ENCODE measurements at places on chromosomes 7 and 10.

DNA sequence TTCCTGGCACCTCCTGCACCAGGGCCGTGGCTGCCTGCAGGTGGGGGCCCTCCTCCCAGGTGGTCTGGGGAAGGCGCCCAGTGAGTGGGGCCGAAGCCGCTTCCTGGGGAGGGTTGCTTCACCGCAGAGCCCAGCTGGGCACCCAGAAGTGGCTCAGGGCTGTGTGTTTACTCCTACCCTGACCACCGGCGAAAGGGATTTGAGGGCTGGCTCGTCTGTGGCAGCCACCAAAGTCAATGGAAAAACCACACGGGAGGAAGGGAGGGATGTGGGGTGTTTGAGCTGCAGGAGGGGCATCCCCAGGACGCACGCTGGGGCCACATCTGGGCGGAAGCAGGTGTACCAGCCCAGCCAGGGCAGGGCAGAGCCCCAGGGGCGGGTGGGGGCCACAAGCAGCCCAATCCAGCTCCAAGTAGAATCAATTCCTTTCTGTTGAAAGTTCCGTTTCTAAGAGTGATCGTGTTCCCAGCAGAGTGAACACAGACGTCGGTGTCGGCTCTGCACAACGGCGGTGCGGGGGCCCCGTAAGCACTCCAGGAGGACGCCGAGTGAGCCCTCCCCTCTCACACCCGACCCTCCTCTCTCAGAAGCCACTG lies 69.9 kb downstream of the FOXL3 start:
- no peak for DNase-seq

DNA sequence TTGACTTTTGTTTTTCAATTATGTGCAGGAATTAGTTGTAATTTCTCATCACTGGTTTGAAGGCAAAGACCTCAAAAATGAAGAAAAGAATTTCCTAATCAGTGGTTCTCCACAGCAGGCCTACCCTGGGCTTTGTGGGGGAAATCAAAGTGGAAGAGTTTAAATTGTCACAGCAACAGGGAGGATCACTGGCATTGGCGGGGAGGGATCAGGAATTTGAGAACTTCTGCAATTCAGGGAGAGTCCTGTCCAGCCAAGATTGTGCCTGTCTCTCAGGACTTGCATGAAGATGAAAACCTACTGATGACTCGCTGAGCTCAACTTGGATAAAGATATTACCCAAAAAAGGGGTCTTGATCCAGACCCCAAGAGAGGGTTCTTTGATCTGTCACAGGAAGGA lies 70.1 kb downstream of the HACD1 start:
- no peak for DNase-seq

DNA sequence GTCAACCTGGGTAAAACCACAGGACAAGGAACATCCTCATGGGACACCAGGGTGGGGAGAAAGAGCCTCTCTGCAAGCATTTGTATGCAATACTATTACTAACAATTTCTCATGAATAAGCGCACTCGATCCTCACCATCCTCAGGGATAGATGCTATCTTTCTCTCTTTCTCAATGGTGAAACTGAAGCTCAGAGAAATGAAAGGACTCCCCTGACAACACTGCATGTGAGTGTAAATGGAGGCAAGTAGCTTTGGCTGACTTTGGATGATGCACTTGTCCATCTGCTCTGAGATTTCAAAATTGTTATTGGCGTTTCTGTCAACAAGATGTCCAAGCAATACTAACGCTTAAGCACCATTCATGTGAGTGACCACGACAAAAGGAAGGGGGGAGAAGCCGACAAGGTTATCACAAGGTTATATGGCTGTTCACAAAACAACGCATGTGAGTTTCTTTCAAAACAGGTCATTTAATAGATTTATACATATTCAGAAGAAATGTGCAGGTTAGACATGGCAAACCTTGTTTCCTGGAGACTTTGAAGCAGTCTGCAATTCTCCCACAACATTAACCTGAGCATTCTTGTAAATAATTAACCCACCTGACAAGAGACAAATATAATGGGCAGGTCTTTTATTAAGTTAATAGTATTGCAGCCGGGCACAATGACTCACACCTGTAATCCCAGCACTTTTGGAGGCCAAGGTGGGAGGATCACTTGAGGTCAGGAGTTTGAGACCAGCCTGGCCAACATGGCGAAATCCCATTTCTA lies 54.0 kb downstream of the IFIT5 start:
- no peak for DNase-seq

DNA sequence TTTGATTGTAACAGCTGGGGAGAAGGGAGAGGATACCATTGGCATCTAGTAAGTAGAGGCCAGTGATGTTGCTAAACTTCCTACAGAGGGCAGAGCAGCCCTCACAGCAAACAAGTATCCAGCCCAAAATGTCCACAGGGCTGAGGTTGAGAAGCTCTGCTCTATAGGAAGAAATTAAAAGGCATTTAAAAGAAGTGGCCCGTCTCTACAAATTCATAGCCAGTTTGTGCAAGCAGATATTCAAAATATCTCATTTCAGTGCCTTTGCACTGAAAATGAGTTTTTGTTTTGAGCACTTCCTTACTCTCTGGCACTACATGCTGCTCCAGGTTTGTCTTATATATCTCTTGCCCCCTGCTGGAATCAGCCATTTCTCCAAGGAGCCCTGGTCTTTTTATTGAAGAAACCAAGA lies 330.0 kb downstream of the BBS9 start:
- peak; percentile 51 for DNase-seq

DNA sequence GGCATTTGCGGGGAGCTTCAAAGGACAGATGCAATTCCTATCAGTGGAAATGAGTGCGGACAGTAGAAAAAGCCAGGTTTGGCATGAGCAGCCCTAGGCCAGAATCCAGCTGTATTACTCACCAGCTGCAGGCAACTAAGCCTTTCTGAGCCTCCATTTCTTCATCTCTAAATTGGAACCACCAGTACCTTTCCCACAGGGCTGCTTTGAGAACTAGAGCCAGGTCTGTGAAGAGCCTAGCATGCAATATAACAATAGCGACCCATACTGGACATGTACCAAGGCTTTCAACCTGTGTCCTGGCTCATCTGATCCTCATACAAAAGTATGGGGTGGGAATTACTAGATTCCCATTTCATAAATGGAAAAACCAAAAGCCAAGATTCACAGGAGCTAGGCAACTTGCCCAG lies 101.0 kb downstream of the GSAP start:
- DNase-seq, result no peak

GRCh38 chr7:90910136-90910535 lies 314.0 kb downstream of the CDK14 start:
- no peak for DNase-seq

DNA sequence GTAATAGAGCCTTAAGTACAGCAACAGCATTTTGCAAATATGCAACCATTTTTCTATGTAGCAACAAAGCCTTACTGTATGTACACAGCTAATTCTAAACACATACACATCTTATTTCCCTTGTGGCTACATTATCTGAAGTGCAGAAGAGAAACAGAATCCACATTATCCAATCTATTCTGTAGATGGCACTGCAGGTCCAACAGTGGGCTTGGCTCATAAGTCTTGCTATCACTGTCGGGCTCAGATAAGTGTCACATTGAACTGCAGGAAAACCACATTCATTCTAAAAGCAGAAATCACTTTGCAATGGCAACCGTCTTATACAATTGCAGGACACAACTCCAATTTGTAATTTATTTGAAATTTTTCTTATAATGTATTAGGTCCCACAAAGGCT lies 109.8 kb upstream of the NOBOX start:
- no peak for DNase-seq

- no peak for DNase-seq
Measured at GRCh38 chr7:1850976-1851571, 181.0 kb downstream of the ELFN1 start.

- DNase-seq, result no peak
Measured at GRCh38 chr7:11355399-11356005, 381.8 kb downstream of the PHF14 start.

DNA sequence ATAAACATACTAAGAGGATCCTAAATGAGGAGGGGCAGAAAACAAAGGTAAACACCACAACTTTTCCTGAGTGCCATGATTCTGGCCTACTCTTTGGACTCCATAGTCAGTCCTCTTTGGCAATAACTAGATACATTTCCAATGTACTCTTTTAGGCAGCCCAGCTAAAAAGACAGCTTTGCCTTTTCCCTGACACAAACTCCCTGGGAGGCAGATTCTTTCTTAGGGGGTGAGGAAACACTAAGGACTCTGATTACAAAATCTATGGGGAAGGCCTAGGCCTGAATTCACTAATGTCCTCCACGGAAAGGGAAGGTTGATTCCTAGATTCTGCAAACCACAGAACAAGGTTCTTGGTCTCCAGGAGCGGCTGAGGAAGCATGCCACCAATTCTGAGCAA lies 25.8 kb downstream of the FBXW4 start:
- no peak for DNase-seq

DNA sequence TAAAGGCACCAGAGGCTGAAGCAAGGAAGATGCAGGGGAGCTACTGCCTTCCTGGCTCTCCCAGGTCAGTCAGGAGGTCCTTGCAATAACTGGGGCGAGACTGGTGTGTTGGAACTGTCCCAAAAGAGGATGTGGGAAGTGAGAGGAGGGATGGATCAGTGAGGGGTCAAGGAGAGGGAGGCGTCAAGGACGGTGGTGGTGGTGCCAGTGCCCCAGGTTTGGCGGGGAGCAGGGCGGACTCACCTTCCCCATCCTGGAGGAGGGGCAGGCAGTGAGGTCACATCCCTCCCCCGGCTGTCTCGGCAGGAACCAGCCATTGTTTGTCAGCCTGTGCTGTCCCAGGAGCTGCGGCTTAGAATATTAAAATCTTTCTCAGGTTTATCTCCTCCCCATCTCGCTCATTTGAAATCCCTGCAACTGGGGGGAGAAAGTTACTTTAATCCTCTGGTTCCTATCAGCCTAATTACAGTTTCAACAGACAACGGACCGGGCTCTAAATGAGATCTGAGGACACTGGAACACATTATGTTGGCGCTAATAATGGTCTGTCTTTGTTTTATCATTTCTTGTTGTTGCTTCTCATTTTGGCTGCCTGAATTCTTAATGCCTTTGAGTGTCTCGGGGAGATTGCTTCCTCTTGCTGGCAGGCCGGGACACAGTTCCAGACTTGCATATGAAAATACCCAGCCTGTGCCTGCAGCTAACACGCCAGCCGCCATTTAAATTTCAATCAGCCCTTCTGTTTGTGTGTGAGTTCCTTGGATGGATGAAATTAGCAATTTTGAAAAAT lies 387.5 kb downstream of the RPS24 start:
- no peak for DNase-seq

DNA sequence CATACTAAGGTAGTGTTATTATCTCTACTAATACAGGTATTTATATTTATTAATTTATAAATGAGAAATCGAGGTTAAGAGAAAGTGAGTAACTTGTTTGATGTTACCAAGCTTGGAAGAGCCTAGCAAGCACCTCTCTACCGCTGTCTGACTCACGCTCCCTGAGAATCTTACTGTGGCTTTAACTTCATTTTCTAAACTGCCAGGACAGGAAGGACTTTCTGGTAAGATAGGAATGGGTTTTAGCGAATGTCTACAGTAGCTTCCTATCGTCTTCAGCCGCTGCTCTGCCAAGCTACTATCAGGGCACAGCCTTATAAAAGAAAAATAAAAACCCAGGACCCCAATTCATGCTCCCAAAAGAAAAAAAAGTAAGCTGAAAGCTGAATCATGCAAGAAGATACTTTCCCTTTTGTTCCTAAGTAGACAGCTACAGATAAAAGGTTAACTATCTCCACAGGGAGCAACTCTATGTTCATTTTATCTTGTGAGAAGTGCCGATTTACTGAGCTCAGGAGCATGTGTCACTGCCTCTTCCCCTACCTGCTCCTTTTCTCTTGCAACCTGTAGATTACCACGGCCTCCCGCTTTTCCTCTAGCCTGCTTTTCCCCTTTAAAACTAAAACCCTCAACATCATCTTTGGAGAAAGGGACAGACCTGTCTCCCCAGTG lies 60.2 kb downstream of the THNSL1 start:
- no peak for DNase-seq

GRCh38 chr7:25686493-25686892 lies 458.2 kb upstream of the NPVF start:
- DNase-seq, result no peak

GRCh38 chr10:95336702-95337101 lies 45.9 kb upstream of the PDLIM1 start:
- DNase-seq, result no peak

GRCh38 chr10:27099448-27099847 lies 846 bp downstream of the ANKRD26 start:
- no peak for DNase-seq

- no peak for DNase-seq
Measured at GRCh38 chr7:95330204-95330960, 6.0 kb upstream of the PON1 start.

GRCh38 chr10:119919271-119919670 lies 26.7 kb downstream of the SEC23IP start:
- DNase-seq, result no peak

- no peak for DNase-seq
Measured at GRCh38 chr7:135731131-135731530, 3.1 kb upstream of the SLC13A4 start.

DNA sequence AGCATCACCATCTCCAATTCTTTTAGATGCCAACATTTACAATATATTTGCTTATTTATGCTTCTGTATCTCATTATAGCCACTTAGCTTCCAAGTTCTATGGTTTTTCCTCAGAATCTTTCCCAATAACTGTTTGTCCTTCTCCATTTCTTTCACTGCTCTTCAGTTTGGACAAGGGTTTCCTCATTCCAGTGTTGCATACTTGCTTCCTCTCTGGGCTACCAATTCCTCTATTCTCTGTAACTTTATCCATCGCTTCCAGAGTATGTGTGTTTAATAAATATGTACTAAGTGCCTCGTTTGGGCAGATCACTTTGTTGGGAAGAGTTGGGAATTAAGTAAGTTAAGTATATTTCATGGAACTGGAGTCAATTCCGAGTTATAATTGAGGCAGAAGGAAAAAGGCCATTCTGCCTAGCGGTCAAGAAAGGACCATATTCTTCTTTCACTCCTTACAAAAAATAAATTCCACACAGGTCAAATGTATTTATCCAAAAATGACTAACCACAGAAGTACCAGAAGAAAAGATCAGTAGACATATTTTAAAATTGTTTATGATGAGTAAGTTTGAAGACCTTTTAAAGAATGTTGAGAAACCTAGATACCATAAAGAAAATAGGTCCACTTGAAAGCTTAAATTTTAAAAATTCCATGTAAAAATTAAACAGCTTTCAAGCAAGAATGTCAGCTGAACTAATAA lies 10.8 kb downstream of the STAMBPL1 start:
- DNase-seq, result no peak

GRCh38 chr10:27745732-27746396 lies at the start of gene MKX:
Gene MKX, minus strand, starts transcription at chr10:27745819. Its CDS starts 2,404 bp downstream, at chr10:27743415.
- no peak for DNase-seq

GRCh38 chr10:97940534-97940933 lies 89.9 kb downstream of the CRTAC1 start:
- no peak for DNase-seq

GRCh38 chr10:94027197-94027596 lies 33.5 kb downstream of the PLCE1 start:
- DNase-seq, result no peak

DNA sequence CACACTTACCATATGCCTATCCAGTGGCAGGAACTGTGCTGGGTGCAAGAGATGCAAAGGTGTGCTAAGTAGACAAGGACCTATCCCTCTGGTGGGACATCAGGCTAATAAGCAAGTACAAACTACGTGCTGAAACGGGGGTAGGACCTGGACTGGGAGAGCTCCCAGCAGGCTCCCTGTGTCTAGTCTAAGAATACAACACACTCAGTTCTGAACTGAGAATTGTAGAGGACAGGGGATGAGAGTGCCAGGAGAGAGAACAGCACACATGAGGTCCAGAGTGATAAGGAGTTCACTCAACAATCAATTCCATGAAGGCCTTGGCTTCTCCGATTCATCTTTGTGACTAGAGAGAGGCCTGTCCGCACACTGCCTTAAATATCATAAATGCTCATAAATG lies 253.7 kb downstream of the ELMO1 start:
- no peak for DNase-seq
